ENCODE measurements at places on chromosomes 6 and 20.

- DNase-seq = no peak
Measured at GRCh38 chr6:13924949-13925881, at the start of gene RNF182. Gene RNF182 (plus strand): TSS chr6:13924952. CDS start chr6:13977120, 52,168 bp downstream.

- no peak for DNase-seq
Measured at GRCh38 chr6:117484052-117484646, 1.7 kb downstream of the DCBLD1 start.

DNA sequence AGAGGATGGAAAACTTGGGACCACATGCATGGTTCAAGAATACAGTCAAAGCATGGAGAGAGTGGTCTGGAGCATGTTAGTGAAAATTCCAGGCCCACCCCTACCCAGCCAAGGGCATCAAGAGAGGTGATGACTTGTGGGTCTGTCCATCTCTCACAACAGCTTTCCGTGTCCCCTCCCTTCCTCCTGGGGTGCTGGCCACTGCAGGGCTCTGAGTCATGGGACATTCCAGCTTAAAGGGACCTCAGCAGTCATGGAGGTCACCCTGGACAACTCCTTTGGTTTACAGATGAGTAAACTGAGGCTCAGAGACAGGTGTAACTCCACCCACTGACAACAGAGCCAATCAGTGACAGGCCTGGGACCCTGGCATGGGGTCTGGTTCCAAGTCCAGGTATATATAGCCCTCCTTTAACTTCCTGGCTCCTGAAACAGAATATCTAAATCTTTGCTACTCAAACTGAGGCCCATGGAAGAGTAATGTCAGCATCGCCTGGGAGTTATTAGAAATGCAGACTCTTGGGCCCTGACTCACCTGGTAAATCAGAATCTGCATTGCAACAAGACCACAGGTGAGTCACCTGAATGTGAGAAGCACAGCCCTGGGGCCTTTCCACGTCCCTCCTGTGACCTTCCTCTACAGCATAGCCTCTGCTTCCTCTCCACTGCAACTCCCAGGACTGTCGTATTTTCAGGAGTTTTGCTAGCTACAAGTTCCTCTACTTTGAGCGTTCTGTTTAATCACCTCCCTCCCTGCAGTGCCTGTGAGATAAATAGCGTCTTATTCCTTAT lies 170.2 kb downstream of the ZDHHC14 start:
- DNase-seq = no peak

DNA sequence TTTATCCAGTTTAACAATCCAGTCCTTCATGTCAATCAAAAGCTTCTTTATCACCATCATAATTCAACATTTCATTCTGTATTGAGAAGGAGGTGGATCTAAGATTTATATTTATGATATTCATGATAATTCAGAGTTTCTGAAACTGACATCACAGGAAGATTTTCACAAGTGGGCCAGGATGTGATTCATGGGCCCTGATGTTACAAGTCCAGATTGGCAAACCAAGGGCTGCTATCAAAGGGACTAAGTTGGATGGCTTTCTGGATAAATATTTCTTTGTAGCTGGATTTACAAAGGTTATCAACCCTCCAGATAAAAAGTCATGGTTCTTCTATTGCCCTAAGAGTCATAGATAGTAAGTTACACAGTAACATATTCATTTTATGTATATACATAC lies 866.5 kb downstream of the KIF16B start:
- DNase-seq = no peak

- no peak for DNase-seq
Measured at GRCh38 chr20:1803932-1804501, 91.2 kb upstream of the SIRPA start.

GRCh38 chr6:13147376-13147775 lies 181.0 kb downstream of the TBC1D7 start:
- no peak for DNase-seq
